Suppressor macrophage treated with lipopolysaccharide for 1 hour (primary cell): ENCODE measurements at places on chromosomes 2 and 18.

DNA sequence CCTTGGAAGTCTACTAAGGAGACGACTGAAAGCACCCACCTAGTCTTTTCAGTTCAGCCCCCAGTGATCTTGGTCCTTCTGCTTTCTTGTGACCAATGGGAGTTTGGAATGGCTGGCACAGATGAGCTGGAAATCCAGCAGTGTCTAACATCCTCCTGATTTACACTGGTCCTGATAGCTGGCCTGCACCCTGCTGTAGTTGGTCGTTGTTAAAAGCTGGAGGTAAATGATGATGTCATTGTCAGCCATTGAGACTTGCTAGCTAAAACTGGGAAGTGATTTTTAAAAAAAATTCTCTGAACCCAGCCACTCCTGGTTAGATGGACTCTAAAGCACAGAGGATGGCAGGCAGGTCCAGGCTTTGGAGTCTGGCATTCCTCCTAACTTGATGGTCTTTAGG lies 19.3 kb downstream of the CCT7 start:
- DNase-seq, result peak; percentile 19

- DNase-seq, result no peak
Measured at GRCh38 chr18:4319738-4320677, 135.1 kb downstream of the DLGAP1 start.

GRCh38 chr2:229446350-229446749 lies 175.3 kb upstream of the PID1 start:
- DNase-seq, result no peak

DNA sequence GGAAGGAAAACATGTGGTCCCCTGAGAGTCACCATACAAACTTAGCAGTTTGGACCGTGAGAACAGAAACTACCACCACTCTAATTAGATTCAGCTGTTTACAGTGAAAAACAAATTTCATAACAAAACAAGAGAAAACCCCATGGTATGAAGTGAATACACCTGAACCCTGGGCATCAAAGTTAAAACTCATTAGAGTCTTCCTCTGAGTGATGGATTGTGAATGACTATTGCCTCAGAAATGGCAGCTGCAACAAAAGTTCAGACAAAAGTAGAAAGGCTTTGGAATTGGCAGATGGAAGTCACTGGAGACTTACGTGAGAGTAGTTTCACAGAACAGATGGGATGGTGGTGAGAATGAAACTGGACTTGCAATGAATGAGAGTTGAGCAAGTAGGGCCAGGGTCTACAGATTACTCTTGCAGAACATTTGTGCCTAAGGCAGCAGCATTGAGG lies 98.0 kb downstream of the AAK1 start:
- no peak for DNase-seq

DNA sequence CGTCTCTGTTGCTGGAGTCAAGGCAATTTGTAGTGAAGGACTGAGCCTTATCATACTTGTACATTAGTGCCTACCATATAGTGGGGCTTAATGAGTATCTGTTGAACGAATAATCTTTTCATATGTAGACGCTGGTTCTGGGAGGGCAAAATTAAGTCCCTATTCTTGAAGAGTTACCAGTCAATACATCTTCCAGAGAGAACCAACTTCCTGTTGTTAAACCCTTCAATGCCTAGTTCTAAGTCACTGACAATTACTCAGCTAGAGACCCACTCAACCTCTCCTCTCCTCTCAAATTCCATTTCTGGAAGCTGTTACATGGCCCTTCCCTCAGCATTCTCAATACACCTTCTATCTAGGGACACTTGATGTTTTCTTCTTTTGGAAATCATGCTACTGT lies 1.1 kb upstream of the MOB4 start:
- peak; percentile 32 for DNase-seq

DNA sequence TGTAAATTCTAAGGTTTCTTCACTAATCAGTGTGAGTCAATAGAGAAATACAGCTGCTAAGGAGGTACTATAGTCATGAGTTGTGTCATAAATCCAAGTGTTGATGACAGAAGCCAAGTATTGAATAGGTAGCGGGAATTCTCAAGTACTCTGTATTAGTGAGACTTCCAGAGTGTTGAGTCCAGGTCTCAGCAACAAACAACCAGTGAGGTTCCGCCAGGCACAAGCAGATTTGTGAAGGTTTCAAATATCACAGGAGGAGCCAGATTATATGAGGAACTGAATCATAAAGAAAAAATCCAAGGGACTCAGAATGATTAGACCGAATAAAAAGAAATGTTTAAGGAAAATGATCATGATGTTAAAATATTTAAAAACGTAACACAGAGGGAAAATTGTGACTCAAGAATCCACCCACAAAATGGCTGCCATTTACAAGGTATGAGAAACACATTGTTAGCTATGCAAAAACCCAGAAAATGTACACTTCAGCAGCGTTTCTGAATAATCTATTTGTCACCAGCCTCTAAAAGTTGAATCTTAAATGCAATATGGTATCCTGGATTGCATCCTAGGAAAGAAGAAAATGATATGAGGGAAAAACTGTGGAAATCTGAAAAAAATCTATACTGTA lies 27.3 kb upstream of the EVA1A start:
- no peak for DNase-seq

DNA sequence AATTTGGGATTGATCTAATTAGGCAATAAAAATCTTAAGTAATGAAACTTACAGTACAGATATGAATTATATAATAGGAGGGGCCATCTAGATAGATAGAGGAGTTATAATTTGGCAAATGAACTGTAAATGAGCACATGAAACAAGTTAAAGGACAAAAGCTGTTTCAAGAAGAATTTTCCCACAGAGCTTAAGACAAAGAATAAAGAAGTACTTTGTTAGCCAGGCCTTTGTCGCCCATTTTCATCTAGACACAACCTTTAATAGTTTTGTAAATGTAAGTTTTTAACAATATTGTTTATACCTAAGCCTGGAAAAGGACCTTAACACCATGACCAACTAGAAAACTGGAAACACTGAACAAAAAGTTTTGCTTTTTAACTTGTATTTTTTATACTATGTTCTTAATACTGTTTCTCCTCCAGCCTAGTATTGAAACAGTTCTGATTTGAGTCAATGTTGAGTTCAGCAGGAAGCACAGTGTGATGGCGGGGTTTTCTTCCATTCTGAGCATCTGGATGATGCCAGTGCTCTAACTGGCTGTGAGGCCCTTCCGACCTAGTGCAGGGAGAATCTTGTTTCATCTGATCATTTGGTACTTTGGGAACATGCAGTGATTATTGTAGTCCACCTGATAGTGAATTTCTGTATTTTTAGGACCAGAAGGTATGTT lies 37.6 kb downstream of the FARP2 start:
- DNase-seq, result no peak

- no peak for DNase-seq
Measured at GRCh38 chr2:78065366-78065765, 543.2 kb upstream of the LRRTM4 start.

GRCh38 chr2:228841877-228842276 lies 429.2 kb downstream of the PID1 start:
- no peak for DNase-seq

DNA sequence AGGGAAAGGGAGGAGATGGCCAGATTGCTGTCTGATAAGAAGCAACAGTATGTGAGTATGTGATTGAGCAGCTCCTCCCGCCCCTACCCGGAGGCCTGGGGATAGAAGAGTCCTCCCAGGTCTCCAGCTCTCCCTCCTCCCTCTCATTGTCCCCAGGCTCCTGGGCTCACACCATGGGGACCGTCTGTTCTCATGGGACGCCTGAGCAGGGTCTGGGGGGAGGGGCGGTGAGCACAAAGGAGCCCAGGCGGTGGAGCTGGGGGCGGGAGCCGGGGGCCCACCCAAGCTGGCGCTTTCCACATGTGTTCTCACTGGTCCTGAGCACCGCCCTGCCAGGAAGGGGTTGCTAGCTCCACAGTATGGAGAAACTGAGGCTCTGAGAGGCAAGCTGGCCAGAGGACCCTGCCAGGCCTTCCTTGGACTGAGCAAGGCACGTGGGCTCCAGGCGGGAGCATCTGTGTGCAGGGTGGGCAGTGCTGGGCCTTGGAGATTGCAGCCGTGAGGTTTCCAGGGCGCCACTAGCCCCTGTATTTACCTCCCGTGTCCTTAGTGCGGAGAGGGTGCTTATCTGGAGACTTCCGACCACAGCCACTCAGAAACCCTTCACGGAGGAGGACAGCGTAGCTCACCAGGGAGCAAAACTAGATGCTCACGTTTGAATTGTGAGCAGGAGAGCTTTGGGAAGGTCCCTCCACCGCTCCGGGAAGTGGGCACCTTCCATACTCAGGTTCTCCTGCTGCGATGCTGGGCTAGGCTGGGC lies 37.4 kb downstream of the PDIA6 start:
- no peak for DNase-seq

GRCh38 chr2:177147834-177148445 lies 64.7 kb upstream of the HNRNPA3 start:
- DNase-seq, result no peak
